ENCODE measurements at places on chromosomes 1 and 21.
A peak's percentile ranks its signal among the peaks of the same experiment; 100 is the strongest.

- DNase-seq: no peak
Measured at GRCh38 chr1:113003751-113004690, 48.0 kb upstream of the SLC16A1 start.

DNA sequence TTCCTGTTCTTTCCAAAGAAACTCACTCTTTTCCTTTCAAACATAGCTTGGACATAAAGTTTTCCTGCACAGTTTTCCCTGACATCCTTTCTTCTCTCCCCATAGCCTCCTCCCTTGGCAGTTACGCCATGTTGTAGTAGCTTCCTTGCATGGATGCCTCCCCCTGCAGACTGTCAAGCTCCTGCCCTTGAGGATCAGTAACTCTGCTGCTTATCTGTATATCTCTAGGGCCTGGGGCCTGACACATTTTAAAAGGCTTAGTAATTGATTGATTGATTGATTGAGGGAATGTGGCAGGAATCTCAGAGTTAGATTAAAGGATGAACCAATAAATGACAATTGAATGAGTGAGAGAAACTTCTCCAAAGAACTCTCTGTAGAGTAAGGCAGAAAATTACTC is 143.7 kb downstream of the NEK7 start:
- no peak for DNase-seq

DNA sequence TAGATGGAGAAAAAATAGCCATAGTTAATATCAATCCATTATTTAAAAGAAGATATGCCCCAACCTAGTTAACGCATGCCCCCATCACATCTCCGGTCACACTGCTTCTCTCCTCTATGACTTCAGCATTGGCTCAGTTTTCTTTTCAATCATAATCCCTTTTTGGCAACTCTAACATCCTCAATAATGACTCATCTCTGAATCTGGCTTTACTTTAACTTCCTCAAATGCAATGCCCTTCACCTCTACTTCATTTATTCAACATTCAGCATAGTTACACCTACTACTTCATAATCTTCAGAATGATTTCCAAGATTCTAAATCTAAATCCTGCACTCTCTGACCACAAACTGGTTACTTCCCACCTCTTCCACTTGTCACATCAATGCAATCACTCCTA is 417.3 kb downstream of the USH2A start:
- DNase-seq: no peak

GRCh38 chr1:94160811-94161210 is 39.9 kb upstream of the ABCA4 start:
- no peak for DNase-seq

GRCh38 chr1:173996995-173997394 is 25.2 kb downstream of the RC3H1 start:
- DNase-seq: no peak

- no peak for DNase-seq
Measured at GRCh38 chr1:212412374-212412773, 2.3 kb downstream of the PACC1 start.

- DNase-seq: peak; percentile 94
Measured at GRCh38 chr1:10969267-10969970, 43.0 kb upstream of the TARDBP start.

DNA sequence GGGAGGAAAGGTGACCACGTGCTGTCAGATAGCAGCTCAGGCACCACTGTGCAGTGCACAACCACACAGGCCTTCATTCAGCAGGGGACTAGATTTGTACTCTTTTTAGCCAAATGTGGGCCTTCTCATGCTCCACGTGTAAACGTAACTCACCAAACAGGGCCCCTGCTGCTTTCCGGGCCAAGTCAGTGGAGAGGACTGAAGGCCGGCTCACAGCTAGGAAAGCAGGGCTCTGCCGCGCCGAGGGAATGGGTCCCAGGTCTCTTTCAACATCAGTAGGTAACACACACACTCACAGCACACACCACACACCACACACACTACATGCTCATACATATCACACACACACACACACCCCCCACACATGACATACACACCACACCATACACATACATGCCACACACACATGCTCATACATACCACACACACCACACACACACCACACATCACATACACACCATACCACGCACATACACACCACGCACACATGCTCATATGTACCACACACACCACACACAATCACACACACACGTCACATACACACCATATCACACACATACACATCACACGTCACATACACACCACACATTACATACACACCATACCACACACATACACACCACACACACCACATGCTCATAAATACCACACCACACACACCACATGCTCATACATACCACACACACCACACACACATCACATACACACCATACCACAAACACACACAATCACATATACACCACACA is 124.0 kb upstream of the ERG start:
- no peak for DNase-seq

GRCh38 chr1:151820940-151821339 is 10.7 kb downstream of the RORC start:
- DNase-seq: peak; percentile 71

GRCh38 chr1:47621483-47621882 is 183.6 kb downstream of the FOXD2 start:
- DNase-seq: no peak

DNA sequence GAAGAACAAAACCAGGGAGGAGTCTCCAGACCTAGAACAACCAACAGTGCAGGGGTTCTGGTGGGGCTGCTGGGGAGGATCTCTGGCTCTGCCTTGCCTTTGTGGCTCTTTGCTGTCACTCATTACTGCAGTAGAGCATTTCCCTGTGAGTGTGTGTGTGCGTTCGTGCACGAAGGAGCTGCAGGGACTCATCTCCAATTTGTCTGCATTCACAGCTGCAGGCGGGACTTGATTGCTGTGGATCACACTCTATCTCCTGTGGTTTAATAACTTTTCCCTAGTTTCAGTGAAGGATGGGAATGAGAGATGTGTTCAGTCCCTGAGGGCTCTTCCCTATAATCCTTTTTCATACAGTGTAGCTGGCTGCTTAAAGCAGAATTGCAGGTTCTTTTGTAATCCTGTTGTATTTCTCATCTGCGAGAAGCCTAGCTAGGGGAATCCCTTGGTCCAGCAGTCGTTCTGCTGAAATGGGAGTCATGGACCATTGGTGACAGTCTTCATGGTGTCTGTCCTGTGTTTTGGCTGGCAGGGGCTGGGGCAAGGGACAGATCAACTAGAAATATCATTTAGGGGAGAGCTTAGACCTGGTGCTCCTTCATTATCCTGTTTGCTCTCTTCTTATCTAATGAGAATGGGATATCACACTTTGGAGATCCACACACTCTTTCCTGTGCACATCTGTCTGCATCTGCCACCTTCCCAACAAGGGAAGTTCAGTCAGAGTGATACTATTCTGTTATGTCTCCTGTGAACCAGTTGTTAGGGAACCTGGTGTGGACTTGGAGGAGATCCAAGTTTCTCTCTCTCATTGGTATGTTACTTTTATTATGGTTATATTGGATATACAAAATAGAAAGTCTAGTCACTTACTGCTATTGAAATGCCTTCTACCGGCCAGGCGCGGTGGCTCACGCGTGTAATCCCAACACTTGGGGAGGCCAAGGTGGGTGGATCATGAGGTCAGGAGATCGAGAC is 3.0 kb downstream of the PCP4L1 start:
- peak; percentile 16 for DNase-seq

DNA sequence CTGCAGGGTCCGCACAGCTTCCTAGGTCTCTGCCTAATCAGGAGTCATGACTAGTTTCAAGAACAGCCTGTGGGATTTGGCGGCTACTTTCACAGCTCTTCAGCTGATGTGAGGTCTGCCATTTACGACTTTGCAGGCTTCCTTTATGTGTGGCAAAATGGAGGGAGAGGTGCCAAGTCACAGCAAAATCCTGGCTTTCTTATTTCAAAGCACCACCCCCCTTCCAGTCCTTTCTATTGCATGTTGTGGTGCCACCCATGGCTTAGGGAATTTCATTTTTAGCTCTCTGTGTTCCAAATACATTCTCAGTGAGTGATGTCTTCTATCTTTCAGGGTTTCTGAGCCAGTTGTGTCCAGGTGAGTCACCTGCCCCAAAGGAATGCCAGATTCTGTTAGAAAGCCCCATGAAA is 75.1 kb upstream of the WLS start:
- no peak for DNase-seq

DNA sequence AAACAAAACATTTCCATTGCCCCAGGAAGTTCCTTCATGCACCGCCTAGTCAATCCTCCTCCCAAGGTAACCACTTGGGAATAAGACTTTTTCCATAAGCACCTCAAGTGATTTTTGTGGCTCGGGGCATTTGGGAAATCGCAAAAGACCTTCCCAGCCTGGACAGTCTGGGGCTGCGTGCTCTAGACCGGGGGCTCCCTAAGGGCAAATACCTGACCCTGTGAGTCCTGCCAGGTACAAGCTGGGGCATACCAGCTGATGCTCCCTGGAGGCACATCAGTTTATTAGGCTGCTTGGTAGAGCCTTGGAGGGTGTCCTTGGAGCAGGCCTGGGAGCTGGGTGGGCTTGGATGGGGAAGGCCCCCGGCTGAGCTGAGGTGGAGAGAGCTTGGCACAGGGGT is 34.4 kb downstream of the ALPL start:
- DNase-seq: no peak

GRCh38 chr1:13823126-13823880 is 123.3 kb downstream of the PRDM2 start:
- no peak for DNase-seq

DNA sequence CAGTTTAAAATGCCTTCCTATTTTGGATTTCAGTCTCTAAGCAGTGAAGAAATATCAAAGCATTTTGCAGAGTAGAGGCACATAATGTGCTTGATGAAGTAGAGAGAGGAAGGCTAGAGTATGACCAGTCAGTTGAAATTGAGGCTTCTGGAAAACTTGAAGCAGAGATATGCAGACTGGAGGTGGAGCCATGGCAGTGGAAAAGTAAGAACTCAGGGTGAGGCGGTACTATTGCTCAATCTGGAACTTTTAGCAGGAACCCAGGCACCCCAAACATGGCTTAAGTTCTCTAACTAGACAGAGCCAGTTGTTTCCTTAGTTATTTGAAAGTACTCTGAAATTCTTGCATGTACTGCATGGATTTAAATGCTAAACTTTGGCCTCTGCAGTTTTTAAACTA is 288.6 kb downstream of the HHAT start:
- no peak for DNase-seq

DNA sequence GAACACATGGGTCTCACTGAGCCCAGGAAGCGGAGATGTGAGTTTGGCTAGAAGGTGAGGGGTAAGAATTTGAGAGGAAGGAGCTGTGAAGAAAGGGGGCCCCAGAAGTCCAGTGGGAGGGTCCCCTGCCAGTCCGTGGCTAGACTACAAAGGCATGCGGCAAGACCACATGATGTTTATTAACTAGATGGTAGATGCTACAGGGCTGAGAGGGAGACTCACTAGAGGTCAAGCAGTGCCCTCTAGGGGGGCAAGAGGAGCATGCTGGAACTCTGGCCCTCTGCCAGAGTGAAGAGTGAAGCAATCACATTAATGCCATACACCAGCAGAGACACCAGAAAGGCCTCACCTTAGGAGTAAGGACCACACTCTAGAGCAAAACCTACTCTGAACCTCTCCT is 12.2 kb downstream of the KIAA0319L start:
- DNase-seq: peak; percentile 28

- DNase-seq: no peak
Measured at GRCh38 chr1:58438468-58438867, 108.1 kb downstream of the OMA1 start.

DNA sequence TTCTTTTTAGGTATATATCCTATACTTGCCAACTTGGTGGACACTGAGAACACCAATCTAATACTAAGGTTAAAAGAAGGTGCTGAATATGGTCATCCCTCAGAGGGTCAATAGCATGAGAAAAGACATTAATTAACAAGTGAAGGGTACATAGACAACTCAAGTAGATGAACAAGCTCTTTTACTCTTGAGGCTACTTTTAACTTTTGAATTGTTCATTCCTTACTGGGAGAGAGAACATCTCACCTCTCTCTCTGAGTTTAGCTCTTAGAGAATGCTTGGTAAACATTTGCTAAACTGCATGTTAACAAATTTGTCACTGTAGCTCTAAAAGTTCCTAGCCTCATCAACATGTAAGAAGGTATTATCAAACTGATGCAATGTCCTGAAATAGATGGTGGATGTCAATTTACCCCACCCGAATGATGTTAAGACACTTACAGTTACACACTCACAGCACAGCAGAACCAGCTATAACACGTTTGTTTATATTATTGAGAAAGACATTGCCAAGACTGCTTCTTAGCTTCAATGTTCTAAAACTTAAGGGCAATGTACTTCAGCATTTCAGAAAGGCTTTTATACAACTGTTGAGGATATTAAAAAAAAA is 35.9 kb downstream of the HEATR1 start:
- no peak for DNase-seq

DNA sequence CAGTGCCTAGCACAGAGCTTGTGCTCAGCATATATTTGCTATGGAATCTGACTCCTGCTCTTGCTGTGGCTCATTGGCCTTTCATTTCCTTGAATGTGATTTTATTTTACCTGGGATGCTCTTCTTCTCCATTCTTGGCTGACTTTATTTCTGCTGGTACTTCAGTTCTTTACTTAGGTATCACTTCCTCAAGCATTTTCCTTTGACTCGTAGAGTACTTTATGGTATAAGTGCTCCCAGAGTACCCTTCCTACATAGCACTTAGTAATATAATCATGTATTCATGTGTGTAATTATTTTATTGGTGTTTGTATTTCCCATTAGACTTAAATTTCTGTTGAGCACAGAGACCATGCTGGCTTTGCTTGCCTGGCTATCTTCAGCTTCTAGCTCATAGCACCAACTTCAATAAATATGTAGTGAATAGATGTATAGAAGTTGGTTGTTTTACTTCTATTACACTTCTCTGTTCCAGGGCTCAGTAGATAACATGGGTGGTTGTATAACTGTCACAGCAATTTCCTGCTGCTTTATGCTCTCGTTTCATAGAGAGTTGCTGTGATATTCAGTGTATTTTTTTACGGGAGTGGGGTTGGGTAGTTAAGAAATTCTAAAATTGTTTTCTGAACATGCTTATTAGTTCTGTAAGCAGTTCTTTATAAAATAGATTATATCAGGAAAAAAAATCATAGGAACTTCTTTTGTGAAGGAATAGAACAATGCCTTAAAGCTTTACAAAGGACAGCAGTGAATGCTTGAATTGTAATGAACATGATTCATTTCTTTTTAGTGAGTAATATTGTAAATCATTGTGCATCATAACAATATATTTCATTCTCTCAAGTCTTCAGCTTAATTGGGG is 112.2 kb downstream of the NEK7 start:
- no peak for DNase-seq

GRCh38 chr1:60069691-60070090 is 3.9 kb downstream of the C1orf87 start:
- no peak for DNase-seq

DNA sequence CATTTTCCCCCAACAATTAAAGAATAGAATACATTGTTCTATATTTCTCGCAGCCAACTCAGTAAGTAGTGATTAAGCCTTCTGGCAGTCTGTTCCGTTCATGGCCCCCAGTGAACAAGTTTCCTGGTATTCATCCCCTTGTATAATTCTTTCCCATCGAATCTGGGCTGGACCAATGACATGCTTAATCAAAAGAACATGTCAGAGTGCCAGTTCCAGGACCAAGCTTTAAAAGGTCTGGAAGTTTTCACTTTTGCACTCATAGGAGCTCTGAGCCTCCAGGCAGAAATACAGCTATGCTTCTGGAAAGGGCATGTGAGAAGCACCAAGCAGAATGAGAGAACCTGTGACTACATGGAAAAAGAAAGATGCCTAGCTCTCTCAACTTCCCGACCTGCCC is 22.5 kb upstream of the DPYD start:
- DNase-seq: no peak

- peak; percentile 72 for DNase-seq
Measured at GRCh38 chr1:178075333-178075732, 18.6 kb upstream of the RASAL2 start.
